H9 (cell line): ENCODE measurements at places on chromosomes 6 and 20.

GRCh38 chr6:144415014-144415413 lies 129.9 kb downstream of the UTRN start:
- DNase-seq, result no peak

- no peak for DNase-seq
Measured at GRCh38 chr6:133814797-133815196, 74.1 kb upstream of the TCF21 start.

GRCh38 chr6:168390749-168391420 lies 50.1 kb upstream of the SMOC2 start:
- DNase-seq, result no peak

- no peak for DNase-seq
Measured at GRCh38 chr6:51854347-51854746, 233.1 kb downstream of the PKHD1 start.

DNA sequence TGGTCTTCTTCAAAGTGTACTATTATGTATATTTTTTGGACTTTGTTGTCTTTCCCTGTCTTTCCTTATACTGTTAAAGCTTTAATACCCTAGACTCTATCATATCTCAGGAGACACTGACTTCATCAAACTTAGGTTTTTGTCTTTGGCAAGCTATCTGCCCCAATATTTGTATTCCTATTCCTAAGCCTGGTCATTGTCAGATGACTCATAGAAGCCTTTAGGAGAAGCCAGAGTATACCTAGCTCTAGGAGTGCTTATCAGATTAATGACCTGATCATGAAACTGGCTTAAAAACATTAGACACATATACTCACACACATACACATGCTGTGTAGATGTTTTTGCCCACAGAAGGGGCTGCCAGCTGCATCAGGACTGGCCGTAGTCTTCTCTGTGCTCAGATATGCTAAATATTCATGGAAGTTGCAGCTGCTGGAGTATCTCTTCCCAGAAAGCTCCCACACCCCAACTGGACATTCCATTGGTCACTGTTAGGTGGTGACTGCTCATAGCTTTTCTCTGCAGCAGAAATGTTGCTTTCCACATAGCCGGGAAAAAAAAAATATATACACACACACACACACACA lies 102.0 kb downstream of the ANKS1A start:
- no peak for DNase-seq
